Stomach (tissue), 19 donors: ENCODE measurements at places on chromosomes 3 and 15. TPM values are rescaled to one million over a fixed set of nuclear protein-coding genes. Genes with fewer than 3 reads are reported as not detected.

The SKOR1 gene
- 4.9 TPM for total RNA-seq

DNA sequence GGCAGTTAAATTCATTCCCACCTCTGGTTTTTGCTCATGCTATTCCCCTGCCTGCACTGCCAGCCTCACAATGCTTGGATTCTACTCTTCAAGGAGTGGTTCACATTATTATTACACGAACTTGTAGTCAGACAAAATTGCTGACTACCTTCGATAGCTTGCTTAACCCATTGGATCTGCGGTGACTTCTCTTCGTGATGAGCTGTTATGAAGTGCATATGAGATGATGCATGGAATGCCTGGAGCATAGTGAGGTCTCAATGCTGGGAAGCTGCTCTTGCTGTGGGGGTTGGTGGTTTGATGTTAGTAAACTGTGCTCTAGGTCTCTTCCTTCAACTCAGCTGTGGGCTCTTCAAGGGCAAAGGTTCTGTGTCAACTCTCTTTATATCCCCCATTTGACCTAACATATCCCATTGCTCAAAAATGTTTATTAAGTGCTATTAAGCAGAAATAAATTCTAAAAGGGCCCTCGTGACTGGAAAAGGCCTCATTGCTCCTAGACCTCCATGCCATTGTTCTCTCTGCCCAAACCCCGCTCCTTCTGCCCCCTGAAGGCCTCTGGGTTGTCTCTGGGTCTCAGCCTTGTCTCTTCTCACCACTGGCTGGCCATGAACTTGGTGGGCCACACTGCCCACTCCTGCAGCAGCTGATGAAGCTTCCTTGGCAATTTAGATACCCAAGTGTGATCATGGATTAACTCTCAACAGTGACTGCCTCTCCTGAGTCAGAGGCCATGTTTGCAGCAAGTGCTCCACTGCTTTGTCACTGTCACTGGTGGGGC, 4.5 kb upstream of the SLCO2A1 start:
- H3K4me3 ChIP-seq = no peak overlapping the region
- peaks cover 17% of the 10 kb centered on the region for H3K4me1 ChIP-seq
- no peaks in the 10 kb centered on the region for H3K27me3 ChIP-seq
- H3K36me3 ChIP-seq = no peaks in the 10 kb centered on the region

- H3K27ac ChIP-seq = no peak overlapping the region
- DNase-seq = no peak
- H3K36me3 ChIP-seq = no peaks in the 10 kb centered on the region
- H3K27me3 ChIP-seq = no peaks in the 10 kb centered on the region
Observed at GRCh38 chr3:69925506-69925905, 74.0 kb upstream of the SAMMSON start.

DNA sequence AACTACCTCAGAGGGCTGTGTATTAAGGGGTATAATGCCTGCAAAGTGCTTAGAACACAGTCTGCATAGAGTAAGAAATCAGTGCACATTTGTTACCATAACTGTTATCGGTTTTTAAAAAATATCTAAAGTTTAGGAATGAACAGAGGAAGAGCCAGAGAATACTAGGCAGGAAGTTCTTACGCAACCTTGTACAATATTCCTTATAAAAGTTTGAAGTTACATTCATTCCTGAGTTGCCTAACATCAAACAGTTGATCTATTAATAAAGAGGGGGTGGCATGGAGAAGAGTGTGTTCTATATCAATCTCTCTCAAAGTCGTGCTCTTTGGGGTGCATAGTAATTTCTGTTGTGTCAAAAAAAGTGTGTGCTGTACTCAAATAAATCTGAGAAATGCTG, 22.0 kb upstream of the PHLDB2 start:
- no peaks in the 10 kb centered on the region for H3K4me1 ChIP-seq
- no peak for DNase-seq
- H3K4me3 ChIP-seq = no peak overlapping the region

The CCK gene
- total RNA-seq = not detected

The CAV3 gene
- 0.73 TPM for total RNA-seq

DNA sequence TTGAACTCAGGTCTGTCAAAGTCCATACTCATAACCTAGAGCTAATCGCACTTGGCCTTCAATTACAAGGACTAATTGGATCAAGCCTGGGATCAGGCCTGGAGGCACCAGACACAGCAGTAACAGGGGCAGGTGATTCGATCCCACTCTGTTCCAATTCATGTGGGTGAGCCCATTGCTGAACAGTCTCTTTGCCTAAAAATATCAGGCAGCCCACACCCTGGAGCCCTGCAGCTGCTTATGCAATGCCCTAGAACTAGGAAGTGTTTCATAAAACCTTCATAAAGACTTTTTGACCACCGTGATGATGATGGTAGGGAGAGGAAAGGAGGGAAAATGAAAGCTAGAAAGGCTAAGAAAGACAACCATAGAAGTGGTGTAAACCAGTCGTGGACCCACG, 47.8 kb upstream of the NEO1 start:
- no peak overlapping the region for H3K27ac ChIP-seq
- no peak overlapping the region for H3K4me3 ChIP-seq
- no peaks in the 10 kb centered on the region for H3K36me3 ChIP-seq
- peaks cover 5% of the 10 kb centered on the region for H3K4me1 ChIP-seq
- H3K27me3 ChIP-seq = no peaks in the 10 kb centered on the region
- no peak for DNase-seq

GRCh38 chr3:31959951-31960792, 20.9 kb downstream of the OSBPL10 start:
- peak overlapping the region; percentile 21 for H3K4me3 ChIP-seq
- H3K4me1 ChIP-seq = peaks cover 28% of the 10 kb centered on the region
- H3K36me3 ChIP-seq = no peaks in the 10 kb centered on the region
- H3K27ac ChIP-seq = peak overlapping the region; percentile 74
- no peaks in the 10 kb centered on the region for H3K27me3 ChIP-seq
- no peak for DNase-seq

The RLBP1 gene
- total RNA-seq = not detected
